Activated T-helper 1 cell treated with anti-CD3 and anti-CD28 coated beads, Interleukin-12 subunit alpha, Interleukin-12 subunit beta, Interleukin-2, Interleukin-4 antibody, amounts not matched to agents 30 ng/mL and 10 ng/mL and 1 ng/mL, durations not matched to agents 14 hours and 24 hours and 36 hours (primary cell): ENCODE measurements at places on chromosomes 12 and 14. TPM values are rescaled to one million over a fixed set of nuclear protein-coding genes. Genes with fewer than 3 reads are reported as not detected.
A peak's percentile ranks its signal among the peaks of the same experiment; 100 is the strongest.

GRCh38 chr12:22313963-22314330, 20.6 kb downstream of the ST8SIA1 start:
- DNase-seq = no peak
- H3K4me3 ChIP-seq = no peak overlapping the region
- H3K36me3 ChIP-seq = no peaks in the 10 kb centered on the region
- no peak overlapping the region for H3K27ac ChIP-seq
- peaks cover 7% of the 10 kb centered on the region for H3K27me3 ChIP-seq

DNA sequence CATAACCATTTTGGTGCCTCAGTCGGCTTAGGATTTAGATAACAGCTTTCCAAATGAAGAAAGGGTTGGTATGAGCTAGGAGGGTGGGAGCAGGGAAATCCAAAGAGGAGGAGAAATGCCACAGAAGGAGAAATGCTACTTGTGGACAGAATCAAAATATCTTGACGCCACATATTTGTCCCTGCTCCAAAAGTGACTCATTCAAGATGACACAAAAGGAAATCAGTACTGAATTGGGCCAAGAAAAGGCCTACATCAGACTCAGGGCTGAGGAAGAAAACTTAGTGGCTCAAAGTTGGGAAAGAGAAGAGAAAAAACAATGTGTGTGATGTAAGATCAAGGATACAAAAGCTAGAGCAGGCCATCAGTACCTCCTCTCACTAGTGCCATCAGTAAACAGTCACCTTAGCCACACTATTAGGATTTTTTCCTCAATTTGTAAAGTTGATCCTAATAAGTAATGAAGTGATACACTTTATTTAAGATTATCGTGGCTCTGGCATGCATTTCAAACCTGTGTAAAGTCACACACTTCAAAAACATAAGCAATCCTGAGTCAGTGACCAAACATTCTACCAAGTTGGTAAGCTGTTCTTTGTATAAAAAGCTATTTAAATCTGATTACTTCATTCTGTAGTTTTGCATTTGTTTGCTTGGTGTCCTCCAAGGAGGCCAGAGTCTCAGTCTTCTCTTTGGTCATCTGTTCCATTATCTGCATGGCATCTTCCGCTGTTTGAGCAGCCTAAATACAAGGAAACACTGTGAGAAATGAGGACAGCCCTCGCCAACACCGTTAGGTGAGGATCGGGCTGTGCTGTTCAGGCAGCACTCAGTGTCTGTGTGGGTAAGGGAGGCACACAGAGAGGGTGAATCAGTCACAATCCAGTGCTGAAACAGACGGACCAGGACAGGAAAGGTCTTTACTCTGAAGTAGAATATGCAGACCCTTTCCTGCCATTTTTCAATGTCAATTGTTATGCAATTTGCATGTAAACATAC, 52.6 kb upstream of the VPS33A start:
- H3K27ac ChIP-seq = no peak overlapping the region
- H3K4me1 ChIP-seq = no peaks in the 10 kb centered on the region
- peaks cover 32% of the 10 kb centered on the region for H3K36me3 ChIP-seq
- H3K27me3 ChIP-seq = no peaks in the 10 kb centered on the region

GRCh38 chr12:16602412-16602811, 3.5 kb downstream of the LMO3 start:
- no peak overlapping the region for H3K27ac ChIP-seq
- no peak for DNase-seq
- H3K4me1 ChIP-seq = peaks cover 5% of the 10 kb centered on the region
- peaks cover 25% of the 10 kb centered on the region for H3K27me3 ChIP-seq

GRCh38 chr12:132787877-132788276, 26.2 kb upstream of the ANKLE2 start:
- H3K36me3 ChIP-seq = peaks cover 53% of the 10 kb centered on the region
- H3K4me3 ChIP-seq = no peak overlapping the region
- H3K27ac ChIP-seq = no peak overlapping the region
- no peak for DNase-seq
- H3K4me1 ChIP-seq = no peaks in the 10 kb centered on the region

- no peaks in the 10 kb centered on the region for H3K36me3 ChIP-seq
- H3K4me1 ChIP-seq = no peaks in the 10 kb centered on the region
- no peak overlapping the region for H3K27ac ChIP-seq
Measured at GRCh38 chr12:77686760-77687159, 143.9 kb upstream of the NAV3 start.

DNA sequence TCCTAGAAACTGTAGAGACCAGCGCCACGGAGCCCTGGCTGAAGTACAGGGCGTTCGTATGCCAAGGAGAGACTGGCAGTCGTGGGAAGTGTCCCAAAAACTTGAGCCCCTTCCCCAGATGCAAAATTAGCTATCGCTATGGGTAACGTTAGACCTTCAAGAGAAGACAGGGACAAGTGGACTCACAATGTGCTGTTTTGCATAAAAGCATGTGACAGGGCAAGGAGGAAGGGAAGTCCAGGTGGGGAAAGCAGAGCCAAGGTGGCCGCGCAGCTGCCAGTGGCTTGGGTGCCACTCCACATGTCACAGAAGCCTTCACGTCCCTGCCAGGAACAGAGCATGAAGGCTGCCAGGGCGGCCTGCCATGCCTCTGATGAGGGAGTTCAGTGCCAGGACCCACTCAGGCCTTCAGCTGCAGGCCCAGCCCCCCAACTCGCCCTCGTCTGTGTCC, 61.2 kb upstream of the DYNC1H1 start:
- H3K4me1 ChIP-seq = no peaks in the 10 kb centered on the region
- no peak overlapping the region for H3K4me3 ChIP-seq
- H3K27ac ChIP-seq = no peak overlapping the region

GRCh38 chr12:6810758-6811157, 10.9 kb upstream of the GPR162 start:
- peaks cover 26% of the 10 kb centered on the region for H3K4me1 ChIP-seq
- no peak overlapping the region for H3K4me3 ChIP-seq
- H3K27ac ChIP-seq = peak overlapping the region; percentile 70
- H3K36me3 ChIP-seq = peaks cover 44% of the 10 kb centered on the region
- no peak for DNase-seq

DNA sequence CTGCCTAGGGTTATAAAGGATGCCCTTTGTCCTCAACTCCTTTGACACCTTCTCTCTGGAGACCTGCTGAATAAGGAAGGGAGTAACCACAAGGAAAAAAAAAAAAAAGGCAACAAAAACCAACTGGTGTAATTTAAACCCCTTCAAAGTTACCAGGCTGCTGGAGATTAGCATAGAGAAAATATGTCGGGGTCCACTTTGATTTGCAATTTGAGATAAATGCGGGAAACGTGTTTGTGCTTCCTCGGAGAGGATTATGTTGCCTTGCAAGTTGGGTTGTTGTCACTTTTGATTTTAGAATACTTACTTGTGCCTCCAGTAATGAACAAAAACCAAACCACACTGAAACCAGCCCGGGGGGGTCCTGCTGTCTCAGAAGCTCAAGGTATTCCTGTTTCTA, 200.2 kb upstream of the MYL2 start:
- DNase-seq = no peak
- H3K4me3 ChIP-seq = no peak overlapping the region

DNA sequence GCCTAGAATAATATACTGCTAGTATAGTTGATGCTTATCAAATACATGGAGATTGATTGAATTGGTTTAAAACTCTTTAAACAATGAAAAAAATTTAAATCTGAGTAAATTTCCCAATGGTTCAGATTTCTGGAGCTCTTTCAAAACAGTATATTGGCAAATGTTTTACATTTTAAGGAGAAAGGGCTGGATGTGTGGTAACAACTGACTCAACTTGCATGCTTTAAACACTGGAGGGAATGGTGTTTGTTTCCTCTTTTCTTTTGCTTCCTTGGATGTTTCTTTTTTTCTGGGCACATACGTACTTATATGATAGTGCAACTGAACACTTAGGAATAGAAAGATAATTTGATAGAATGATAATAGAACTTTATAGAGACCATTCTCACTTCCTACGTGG, 73.8 kb upstream of the RFX4 start:
- no peaks in the 10 kb centered on the region for H3K27me3 ChIP-seq
- H3K4me1 ChIP-seq = no peaks in the 10 kb centered on the region
- H3K4me3 ChIP-seq = no peak overlapping the region

DNA sequence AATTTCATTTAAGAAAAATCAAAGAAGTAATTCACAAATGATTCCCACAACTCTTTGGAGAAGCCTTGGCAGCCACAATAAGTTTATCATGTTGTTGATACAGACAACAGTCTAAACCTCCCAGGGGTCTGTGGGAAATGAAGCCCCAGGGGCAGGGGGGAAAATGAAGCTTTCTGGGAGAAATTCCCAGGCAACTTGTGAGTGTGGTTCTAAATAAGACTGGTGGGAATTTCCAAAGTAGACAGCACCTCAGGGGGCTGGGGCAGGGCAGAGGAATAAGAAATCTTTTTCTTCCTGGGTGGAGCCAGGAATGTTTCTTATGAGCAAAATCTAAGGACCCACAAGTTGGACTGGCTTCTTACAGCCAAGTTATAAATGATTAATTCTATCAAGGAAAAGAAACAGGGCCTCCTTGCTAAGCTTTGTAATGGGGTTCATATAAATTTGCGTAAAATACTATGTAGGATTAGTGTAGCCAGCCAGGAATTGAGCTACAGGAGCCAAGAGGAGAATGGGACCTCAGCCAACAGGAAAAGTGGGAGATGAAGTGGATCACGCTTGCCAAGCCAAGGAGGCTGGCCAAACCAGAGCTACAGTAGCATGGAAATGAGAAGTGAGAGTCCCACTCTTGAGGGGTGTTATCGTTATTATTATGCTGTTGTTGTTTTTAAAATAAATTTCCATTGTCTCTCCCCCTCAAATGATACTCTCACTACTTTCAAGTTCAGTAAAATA, 182.9 kb upstream of the FAR2 start:
- H3K27me3 ChIP-seq = peaks cover 3% of the 10 kb centered on the region
- H3K4me3 ChIP-seq = no peak overlapping the region
- DNase-seq = no peak
- no peak overlapping the region for H3K27ac ChIP-seq
- H3K36me3 ChIP-seq = no peaks in the 10 kb centered on the region
- H3K4me1 ChIP-seq = no peaks in the 10 kb centered on the region

GRCh38 chr12:12722435-12723148, 5.4 kb downstream of the CDKN1B start:
- peaks cover 3% of the 10 kb centered on the region for H3K27me3 ChIP-seq
- H3K4me1 ChIP-seq = peaks cover 45% of the 10 kb centered on the region
- H3K27ac ChIP-seq = peak overlapping the region; percentile 97
- no peak for DNase-seq

DNA sequence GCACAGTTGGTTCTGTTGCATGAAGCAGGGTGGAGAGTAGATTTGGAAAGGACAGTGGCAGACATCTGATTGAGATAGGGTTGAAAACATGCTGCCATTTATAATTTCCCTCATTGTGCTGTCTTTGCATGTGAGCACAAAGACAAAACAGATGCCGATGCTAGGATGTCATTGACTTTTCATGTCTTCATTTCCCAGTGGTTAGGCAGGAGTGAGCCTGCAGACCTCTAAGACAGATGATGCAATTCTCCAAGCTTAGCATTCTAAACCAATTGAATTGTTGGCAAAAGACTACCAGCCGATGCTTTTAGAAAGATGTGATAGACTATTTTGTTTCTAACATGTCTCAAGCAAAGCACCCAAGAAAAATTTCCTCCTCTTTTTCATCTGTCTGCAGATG, 37.1 kb upstream of the PELI2 start:
- no peaks in the 10 kb centered on the region for H3K4me1 ChIP-seq
- H3K4me3 ChIP-seq = no peak overlapping the region
- peaks cover 15% of the 10 kb centered on the region for H3K27me3 ChIP-seq
- H3K27ac ChIP-seq = no peak overlapping the region

The CACNA1C gene
- 0.18 and 0.27 TPM in 2 replicates for total RNA-seq

The ABHD4 gene
- total RNA-seq = 13.2 and 13.6 TPM in 2 replicates

The KLRK1 gene
- not detected in 2 replicates for total RNA-seq

The TXNRD1 gene
- total RNA-seq = 93.3 and 103 TPM in 2 replicates

The VDR gene
- total RNA-seq = 305 and 318 TPM in 2 replicates

The AMN gene
- 0.44 and 0.69 TPM in 2 replicates for total RNA-seq

The PDZRN4 gene
- total RNA-seq = not detected in 2 replicates

The ITGA5 gene
- total RNA-seq = 31.2 and 31.6 TPM in 2 replicates

The PTPN6 gene
- total RNA-seq = 332 and 341 TPM in 2 replicates

The PRDM4 gene
- 28.1 and 30.2 TPM in 2 replicates for total RNA-seq
